Progenitor cell of endocrine pancreas (in vitro differentiated cells): ENCODE measurements at places on chromosomes 13 and 19.

- no peak for DNase-seq
Measured at GRCh38 chr13:93915269-93915809, 564.1 kb downstream of the DCT start.

DNA sequence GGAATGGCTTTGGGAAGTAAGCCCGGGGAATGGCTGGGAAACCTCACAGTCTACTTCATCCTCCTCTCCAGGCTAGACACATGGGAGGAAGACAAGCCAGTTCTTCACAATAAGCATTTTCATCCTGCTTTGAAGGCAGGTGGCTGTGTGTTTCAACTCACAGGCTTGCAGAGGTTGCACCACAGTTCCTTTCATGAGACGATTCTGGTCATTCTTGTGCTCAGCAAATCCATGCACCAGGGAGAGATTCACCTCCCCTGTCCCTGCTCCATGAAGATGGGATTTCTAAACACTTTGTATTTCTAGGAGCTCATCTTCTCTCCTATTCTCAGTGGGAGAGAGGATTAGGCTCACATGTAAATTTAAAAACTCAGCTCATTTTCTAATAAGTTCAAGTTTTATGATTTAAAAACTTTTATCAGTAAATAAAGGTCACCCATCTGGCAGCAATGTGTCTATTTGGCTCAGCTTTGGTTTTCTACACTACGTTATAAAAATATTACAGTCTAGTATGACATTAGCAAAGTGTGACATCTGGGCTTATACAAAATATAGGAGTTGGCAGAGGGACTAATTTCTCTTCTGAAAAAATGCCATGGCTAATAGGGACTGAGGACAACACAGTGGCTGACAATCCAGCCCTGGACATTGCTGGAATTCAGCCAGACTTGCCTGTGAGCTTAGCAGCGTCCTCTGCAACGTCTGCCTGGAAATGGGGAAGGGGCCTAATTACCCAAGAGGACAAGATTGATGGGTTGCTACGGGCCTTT is 283.2 kb upstream of the SLC10A2 start:
- DNase-seq: no peak

DNA sequence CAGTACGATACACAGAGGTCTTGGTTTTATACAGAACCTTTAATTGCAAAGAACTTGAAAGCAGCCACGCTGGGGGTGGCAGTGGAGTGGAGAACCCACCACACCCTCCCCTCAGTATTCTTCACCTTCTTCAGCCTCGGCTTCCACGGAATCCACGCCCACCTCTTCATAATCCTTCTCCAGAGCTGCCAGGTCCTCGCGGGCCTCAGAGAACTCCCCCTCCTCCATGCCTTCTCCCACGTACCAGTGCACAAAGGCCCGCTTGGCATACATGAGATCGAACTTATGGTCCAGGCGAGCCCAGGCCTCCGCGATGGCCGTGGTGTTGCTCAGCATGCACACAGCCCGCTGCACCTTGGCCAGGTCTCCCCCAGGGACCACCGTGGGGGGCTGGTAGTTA is 7.9 kb downstream of the TUBA3C start:
- DNase-seq: no peak

GRCh38 chr13:53847502-53847901 is 818.9 kb downstream of the OLFM4 start:
- no peak for DNase-seq

- DNase-seq: no peak
Measured at GRCh38 chr13:98334620-98335205, 157.6 kb upstream of the RNF113B start.

DNA sequence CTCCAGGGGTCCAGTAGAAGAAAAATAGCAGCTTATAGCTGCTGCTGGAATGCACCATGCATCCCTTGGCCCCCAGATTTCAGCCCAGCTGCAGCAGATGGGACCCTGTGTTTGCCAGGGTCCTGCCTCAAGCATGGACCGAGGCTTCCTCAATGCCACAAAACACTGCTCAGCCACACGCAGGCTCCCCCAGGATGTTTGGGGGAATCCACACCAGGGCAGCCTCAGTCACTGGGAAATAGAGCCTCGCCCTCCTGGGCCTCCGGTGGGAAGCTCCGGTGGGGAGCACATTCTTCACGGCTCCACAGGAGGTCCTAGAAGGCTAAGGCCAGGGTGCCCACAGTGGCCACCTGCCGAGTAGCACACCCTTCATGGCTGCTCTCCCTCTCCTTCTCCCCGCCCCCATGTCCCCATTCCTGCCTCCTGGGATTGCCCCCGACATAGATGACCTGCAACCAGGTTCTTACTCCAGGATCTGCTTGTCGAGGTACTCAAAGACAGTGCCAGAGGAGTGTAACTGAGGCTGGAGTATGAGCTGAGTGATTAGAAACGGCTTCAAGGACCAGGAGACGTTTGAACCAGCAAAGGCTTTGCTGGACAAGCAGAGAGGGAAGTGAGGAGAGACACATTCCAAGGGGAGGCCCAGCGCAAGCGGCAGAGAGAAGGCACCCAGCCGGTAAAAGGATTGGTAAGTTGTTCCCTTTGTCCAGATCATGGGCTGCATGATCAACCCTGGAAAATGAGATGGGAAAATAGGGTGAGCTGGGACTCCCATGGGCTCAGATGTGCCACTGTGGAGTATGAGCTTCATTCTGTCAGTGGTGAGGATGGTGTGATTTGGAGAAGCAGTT is 110.7 kb upstream of the UQCRFS1 start:
- no peak for DNase-seq

GRCh38 chr13:51704399-51705313 is 99.3 kb downstream of the DHRS12 start:
- DNase-seq: no peak

GRCh38 chr19:41707871-41708371 is 505 bp upstream of the CEACAM5 start:
- no peak for DNase-seq

GRCh38 chr19:9076901-9077300 is 10.0 kb upstream of the OR1M1 start:
- DNase-seq: no peak

DNA sequence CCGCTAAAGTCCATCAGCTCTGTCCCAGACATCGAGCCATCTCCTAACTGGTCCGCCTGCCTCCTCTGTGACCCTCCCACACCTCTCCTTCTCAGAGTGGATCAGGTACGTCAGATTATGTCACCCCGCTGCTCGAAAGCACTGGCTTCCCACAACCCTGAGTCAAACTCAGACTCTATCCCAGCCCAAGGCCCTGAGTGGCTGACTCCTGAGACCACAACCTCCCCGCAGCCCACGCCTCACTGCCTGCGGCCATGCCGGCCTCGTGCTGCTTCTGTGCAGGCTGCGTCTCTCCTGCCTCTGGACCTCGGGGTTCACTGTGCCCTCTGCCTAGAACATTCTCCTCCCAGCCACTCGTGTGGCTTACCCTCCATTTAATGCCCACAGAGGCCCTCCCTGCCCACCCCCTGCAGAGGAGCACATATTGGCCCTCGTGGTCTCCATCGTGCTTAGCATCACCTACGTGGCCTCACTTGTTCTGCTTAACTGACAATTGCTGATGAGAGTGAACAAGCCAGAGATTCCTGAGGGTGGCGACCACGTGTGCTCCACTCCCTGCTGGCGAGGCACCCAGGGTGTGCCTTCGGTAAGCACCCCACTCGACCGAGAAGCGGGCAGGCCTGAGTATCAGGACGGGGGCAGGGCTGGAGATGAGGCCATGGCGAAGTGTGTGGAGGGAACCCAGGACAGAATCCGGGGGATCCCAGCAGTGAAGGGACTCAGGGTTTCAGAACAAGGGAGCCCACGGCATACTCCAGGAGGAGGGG is 13.5 kb upstream of the FKRP start:
- no peak for DNase-seq

- peak; percentile 18 for DNase-seq
Measured at GRCh38 chr19:34173193-34173956, 1.1 kb downstream of the LSM14A start.
